Thyroid gland (tissue), 4 donors: ENCODE measurements at places on chromosomes 4 and X.

DNA sequence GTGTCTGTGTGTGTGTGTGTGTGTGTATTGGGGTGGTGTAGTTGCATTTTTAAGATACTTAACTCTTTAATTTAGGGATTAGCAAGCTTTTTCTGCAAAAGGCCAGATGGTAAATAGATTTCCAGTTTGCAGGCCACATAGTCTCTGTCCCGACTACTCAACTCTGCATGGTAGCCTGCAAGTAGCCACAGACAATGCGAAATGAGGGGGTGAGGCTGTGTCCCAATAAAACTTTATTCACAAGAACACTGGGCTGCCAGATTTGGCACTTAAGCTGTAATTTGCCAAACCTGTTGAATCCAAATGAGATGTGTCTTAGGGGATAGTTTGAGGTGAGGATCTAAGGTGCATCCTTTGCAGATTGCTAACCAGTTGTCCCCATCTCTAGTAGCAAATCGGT lies 6.8 kb downstream of the ATP2B3 start:
- DNase-seq, result no peak

GRCh38 chr4:120902925-120903324 lies 19.6 kb downstream of the PRDM5 start:
- DNase-seq, result no peak

GRCh38 chr4:954211-955020 lies 19.0 kb downstream of the DGKQ start:
- DNase-seq, result no peak

- DNase-seq, result peak; percentile 69
These were observed 73.4 kb upstream of the TTC29 start for GRCh38 chr4:147019091-147019490.

GRCh38 chr4:40190019-40190418 lies 6.8 kb upstream of the RHOH start:
- DNase-seq, result no peak

GRCh38 chrX:45445745-45446412 lies 245.2 kb upstream of the DIPK2B start:
- DNase-seq, result no peak
